ENCODE measurements at places on chromosomes 7 and 10.

GRCh38 chr10:43901744-43902504, 253.2 kb upstream of the ZNF32 start:
- no peak for DNase-seq

DNA sequence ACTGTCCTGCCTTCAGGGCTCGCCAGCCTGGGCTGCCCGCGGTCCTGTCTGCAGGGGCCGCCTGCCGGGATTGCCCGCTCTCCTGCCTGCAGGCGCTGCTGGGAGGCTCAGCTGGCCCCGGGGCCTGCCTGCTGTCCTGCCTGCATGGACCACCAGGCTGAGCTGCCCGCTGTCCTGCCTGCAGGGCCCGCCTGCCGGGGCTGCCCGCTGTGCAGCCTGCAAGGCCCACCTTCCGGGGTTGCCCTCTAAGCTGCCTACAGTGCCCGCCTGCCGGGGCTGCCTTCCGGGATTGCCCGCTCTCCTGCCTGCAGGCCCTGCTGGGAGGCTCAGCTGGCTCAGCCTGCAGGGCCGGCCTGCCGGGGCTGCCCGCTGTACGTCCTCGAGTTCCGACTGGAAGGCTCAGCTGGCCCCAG, 164.4 kb downstream of the GLRX3 start:
- peak; percentile 22 for DNase-seq

- DNase-seq = no peak
These were observed 4.5 kb upstream of the ANKRD1 start for GRCh38 chr10:90925079-90926029.

DNA sequence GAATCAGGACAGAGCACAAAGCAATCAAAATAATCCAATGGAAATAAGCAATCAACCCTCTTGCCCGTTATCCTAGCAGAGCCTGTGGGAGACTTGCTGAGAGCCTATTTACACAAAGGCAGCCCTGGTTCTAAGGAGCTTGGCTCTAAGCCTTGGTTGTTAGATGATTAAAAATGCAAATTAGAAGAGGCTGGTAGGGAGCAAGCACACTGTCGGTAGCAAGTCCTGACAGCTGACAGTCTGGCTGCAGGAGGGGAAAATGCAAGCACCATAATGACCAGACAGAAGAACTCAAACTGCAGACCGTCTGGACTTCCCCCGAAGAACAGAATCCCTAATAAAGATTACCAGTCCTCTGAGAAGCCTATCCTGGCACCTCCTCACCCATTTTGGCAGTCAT, 131.8 kb upstream of the CTTNBP2 start:
- no peak for DNase-seq

GRCh38 chr7:43870316-43870715, 999 bp upstream of the MRPS24 start:
- DNase-seq = peak; percentile 47

DNA sequence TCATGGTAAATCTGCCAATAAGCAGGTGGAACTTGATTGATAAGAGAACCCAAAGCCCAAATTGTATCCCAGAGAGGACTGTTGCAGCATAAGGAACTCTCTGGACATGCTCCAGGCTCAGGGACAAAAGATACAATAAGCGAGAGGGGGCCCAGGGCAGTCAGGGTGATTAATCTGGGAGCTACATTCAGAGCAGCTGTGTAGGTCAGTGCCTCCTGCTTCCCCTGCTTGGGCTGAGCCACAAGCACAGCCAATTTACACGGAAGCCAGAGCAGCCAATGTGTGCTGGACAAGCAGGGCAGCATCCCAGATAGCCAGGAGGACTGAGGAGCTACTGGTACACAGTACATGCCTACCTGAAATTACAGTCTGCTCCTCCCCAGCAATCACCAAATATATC, 24.2 kb downstream of the MYPN start:
- DNase-seq = no peak

- DNase-seq = peak; percentile 86
These were observed 720 bp downstream of the SNCG start for GRCh38 chr10:86958901-86959736.

DNA sequence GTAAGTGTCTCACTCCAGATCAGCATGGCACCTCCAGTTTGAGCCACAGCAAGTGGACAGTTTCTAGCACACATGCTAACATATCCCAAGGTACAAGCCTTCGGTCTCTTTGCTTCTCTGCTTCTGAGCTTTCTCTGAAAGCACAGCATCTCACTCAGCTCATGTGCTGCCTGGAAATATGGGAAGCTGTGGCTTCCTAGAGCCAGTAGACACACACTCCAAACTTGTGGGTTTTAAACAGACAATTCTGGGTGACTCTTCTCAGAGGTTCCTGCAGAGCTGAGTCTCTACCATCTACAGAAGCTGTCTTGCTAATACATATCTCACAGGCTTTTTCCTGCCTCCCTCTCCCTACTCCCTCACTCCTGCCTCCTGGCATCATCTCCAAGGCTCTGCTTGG, 23.9 kb upstream of the TMEM273 start:
- DNase-seq = no peak

DNA sequence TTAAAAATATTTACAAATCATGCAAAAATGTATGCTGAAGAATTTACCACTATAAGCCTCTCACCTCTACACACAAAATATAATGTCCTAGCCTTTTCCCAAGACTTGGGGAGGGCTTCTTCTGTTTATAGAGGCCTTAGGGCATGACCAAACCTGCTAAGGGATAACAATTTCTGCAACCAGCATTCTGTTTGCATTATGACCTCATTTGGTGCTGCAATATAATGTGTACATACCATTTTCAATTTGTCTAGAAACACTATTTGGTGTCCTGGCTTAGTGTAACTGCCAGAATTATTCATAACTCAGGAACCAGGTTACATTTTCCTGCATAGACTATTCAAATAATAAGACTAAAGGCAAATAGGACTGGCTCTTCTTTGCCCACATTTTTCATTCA, 446.6 kb upstream of the SORCS1 start:
- DNase-seq = no peak

GRCh38 chr10:106746868-106747267, 417.6 kb downstream of the SORCS1 start:
- DNase-seq = no peak

- DNase-seq = no peak
These were observed 92.7 kb upstream of the RET start for GRCh38 chr10:42984035-42984610.

- no peak for DNase-seq
These were observed 804 bp downstream of the FRAT1 start for GRCh38 chr10:97319671-97320479.

- no peak for DNase-seq
These were observed 74.5 kb downstream of the DIP2C start for GRCh38 chr10:614790-615582.

DNA sequence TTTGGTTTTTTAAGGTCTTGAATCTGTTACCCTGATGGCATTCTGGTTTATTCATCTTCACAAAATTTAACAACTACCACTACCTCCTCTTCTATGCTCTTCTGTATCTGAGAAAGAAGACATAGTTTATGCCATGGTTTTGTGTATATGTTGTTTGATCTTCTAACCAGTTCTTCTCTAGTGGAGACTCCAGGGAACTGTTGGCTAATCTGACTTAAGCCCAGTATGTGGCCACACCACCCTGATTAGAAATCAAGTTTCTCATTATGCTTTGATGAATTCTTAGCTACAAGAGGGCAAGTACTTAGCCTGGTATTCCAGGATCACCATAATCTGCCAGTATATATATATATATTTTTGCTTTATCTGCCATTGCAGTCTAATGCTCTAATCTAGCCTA, 99.5 kb upstream of the MXI1 start:
- peak; percentile 5 for DNase-seq

- DNase-seq = no peak
These were observed 106.5 kb upstream of the FZD1 start for GRCh38 chr7:91157579-91158320.

GRCh38 chr10:91778485-91778884, 19.7 kb upstream of the TNKS2 start:
- DNase-seq = no peak

DNA sequence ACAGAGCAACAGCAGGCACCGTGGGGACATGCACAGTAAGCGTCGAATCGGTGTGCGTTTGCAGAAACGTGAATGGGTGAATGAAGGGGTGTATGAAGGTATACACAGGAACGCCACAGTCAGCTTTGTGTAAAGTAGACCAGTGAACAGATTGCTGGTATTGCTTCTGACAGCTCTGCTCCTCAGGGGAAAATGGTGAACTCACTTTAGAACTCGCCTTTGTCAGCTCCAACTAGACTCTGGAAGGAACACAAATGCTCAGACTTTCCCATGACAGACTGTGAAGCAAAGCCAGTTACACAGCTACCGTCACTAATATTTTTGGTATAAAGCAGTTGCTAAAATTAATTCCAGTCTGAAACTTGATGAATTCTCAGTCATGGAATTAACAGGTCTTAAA, 78.9 kb downstream of the CUX1 start:
- DNase-seq = no peak

- DNase-seq = peak; percentile 65
These were observed 64.3 kb downstream of the HOXA1 start for GRCh38 chr7:27031289-27032172.

GRCh38 chr7:139118234-139118804, 8.8 kb upstream of the ZC3HAV1 start:
- peak; percentile 70 for DNase-seq

DNA sequence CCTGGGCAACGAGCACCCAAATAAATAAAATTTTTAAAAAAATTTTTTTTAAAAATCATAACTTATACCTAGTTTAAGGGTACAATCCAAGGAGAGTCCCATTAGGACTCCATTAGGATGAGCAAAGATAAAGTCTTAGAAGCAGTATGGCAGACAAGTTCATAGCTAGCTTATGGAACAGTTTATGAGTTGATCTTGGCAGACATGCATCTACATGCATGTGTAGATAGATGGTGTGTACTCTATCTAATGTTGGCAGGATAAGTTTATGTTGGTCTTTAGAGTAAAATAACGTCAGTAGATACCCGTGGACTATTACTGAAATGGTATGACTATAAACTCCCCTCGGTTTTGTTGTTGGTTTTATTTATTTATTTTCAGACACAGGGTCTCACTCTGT, 40.2 kb downstream of the NSUN6 start:
- DNase-seq = no peak

- DNase-seq = peak; percentile 79
These were observed 117.7 kb downstream of the CCNY start for GRCh38 chr10:35453855-35454532.

DNA sequence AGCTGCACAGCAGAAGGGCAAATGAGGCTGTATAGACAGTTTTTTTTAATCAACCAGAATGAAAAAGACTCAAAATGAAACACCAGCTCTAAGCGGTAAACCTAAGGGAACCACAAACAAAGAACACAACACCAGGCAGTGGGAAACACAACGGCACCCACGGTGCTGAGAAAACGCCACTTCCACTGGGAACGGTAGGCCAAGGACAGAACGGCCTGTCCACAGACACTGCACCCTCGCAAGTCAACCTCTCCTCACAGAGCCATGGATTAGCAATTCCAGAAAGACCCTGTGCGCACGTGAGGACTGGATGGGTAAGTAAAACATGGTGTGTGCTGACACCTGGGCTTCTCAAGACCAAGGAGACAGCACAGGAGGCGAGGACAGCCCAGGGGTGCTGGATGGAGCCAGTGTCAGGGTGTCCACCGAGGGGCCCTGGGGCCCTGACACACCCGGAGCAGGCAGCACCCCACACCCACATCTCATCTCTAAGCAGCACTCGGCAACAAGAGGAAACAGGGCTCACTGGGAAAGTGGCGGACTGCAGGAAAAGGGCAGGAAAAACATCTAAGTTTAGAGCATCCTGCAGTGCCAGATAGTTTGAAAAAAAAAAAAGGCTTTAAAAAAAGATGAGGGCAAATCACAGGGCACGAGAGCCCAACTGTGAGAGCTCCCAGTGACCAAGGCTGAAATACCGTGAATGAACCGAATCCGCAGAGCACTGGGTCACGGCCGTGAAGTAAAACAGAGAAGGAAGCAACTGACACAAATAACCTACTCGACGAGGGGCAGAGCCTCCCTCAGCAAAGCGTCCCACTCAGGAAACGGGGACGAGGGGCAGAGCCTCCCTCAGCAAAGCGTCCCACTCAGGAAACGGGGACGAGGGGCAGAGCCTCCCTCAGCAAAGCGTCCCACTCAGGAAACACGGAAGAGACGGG, 120.2 kb downstream of the MAD1L1 start:
- no peak for DNase-seq

GRCh38 chr7:108805808-108806397, 236.2 kb downstream of the DNAJB9 start:
- DNase-seq = no peak

GRCh38 chr7:51023547-51023946, 240.9 kb upstream of the GRB10 start:
- DNase-seq = no peak

- DNase-seq = no peak
These were observed 54.1 kb upstream of the OPN4 start for GRCh38 chr10:86600296-86600695.

DNA sequence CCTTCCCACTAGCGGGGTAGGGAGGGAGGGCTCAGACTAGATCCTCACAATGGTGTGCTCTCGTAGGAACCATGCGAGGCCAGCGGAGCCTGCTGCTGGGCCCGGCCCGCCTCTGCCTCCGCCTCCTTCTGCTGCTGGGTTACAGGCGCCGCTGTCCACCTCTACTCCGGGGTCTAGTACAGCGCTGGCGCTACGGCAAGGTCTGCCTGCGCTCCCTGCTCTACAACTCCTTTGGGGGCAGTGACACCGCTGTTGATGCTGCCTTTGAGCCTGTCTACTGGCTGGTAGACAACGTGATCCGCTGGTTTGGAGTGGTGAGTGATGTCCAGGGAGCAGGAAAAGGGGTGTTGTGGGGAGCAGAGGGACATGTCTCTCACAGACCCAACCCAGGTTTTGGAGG, 5.6 kb downstream of the ZDHHC16 start:
- DNase-seq = no peak

DNA sequence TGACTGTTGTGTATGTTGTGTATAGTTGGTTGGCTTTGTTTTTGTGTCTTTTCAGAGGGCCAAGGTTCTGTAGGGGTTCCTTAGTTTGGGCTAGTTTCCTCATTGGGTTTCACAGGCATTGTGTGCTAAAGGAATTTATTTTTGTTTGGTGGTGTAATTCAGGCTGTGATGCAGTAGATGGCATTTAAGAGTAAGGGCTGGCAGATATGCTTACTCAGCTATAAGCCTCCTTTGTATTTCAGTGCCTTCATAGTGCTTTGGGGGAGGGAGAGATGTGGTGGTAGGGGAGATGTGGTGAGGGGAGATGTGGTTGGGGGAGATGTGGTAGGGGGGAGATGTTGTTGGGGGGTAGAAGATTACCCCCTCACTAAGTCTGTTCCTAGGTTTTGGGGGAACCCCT, 91.7 kb downstream of the SLC25A40 start:
- DNase-seq = peak; percentile 6

Measured in amniotic epithelial cell (primary cell).